ENCODE measurements at places on chromosomes 4 and X.

- no peak for DNase-seq
Observed at GRCh38 chr4:14309431-14309830, 681.9 kb upstream of the BOD1L1 start.

DNA sequence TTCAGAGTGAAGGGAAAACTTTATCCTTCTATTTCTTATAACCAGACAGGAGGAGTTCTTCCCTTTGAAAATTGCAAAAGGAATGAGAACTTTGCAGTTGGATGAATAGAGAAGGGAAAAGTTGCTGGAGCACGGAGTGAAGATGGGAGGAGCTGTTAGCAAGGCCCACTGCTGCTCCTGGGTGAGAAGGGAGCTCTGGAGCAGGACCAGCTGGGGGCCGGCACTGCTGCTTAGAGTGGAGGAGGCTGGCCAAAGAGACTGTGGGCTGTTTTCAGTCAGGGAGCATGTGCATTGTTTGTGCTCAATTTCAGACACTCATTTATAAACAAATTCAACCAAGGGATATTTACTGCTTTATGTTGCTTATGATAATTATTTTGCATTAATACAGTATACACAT lies 164.2 kb downstream of the STIM2 start:
- no peak for DNase-seq

GRCh38 chr4:93759506-93759905 lies 69.0 kb upstream of the ATOH1 start:
- DNase-seq = no peak

GRCh38 chr4:174457468-174457867 lies 64.8 kb downstream of the HPGD start:
- no peak for DNase-seq

GRCh38 chr4:56671860-56672259 lies 9.2 kb downstream of the HOPX start:
- no peak for DNase-seq

DNA sequence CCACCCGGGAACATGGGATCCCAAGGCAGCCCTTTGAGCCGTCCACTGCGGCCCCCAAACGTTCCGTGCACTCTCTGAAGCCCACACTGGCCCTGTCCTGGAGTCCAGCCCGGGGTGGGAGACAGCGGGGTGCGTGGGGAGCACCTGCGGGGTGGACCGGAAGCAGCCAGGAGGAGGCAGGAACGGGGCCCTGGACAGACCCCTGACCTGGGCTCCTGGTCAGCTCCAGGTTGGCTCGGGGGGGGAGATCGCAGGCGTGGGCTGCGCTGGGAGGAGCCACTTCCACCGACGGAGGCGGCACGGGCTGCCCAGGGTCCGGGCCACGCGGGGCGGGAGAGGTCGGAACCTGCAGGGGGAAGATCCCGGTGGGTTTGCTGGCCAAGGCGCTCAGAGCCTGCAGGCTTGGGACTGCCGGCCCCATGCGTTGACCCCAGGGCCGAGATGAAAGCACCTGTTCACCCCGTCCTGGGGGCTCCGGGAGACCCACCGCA lies 5.7 kb upstream of the PLCXD1 start:
- no peak for DNase-seq

DNA sequence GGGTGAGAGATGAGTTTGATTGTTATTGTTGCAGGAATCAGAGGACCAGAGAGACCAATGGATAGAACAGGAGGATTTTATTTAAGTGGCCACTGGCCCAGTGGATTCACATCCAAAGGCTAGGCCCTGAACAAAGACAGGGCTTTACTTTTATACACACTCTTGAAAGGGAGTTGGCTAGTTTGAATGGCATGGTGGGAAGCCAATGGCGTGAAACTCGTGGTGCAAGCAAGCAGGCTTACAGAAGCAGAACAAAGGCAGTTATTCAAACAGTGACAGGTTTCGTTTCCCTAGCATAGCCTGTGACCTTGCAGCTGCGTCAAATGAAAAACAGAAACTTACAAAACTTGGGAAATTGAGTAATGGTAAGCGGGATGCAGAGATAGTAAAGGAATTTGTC lies 110.2 kb upstream of the PRDX4 start:
- DNase-seq = no peak

- no peak for DNase-seq
Observed at GRCh38 chr4:156101571-156101970, 147.9 kb upstream of the CTSO start.

DNA sequence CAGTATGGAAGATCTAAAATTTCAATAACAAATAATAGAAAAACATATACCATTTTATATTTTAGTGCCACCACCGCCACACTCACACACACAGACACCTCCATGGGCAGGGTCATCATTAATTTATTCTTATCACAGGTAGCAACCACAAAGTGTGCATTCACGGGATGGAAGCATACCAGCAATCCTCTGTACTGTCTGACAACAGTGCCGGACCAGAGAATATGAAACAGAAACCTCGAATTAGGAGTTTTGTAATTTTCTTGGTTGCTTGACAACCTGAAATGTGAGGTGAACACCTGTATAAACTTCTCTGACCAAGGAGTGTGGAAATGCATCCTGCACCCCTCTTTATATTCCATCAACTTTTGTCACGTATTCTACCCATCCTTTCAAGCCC lies 213.9 kb upstream of the KCNIP4 start:
- DNase-seq = no peak

DNA sequence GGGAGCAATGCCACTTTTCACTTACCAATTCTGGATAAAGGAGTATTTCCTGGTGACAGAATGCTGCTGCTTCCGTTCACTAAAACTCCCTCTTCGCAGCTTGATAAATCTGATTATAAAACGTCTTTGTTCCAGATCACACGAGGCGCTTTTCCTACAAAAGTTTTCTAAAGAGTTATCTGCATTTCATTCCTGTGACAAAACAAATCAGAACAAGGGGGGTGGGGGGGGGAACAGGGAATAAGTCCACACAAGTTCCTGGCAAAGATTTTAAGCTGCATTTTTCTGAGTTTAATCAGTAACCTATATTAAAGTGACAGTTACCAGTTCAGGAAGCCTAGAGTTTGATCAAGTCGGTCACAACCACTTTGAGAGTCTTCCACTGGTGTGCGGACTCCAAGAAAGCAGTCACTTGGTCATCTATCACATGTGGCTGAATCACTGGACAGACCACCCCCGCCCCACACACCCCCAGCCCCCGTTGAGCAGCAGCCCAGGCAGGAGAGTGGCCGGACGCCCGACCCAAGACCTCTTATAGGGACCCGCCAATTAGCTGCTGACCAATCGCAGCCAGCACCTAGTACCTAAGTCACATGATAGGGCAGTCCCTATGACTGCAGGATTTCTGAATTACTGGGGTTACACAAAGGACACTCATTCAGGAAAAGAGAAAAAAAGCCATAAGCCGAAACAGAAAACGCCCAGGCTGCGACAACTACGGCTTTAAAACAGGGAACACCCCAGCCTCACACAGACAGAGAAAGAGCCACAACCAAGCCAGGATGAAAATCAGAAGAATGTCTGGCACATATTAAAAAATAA lies 569.3 kb upstream of the DIPK2B start:
- peak; percentile 79 for DNase-seq

DNA sequence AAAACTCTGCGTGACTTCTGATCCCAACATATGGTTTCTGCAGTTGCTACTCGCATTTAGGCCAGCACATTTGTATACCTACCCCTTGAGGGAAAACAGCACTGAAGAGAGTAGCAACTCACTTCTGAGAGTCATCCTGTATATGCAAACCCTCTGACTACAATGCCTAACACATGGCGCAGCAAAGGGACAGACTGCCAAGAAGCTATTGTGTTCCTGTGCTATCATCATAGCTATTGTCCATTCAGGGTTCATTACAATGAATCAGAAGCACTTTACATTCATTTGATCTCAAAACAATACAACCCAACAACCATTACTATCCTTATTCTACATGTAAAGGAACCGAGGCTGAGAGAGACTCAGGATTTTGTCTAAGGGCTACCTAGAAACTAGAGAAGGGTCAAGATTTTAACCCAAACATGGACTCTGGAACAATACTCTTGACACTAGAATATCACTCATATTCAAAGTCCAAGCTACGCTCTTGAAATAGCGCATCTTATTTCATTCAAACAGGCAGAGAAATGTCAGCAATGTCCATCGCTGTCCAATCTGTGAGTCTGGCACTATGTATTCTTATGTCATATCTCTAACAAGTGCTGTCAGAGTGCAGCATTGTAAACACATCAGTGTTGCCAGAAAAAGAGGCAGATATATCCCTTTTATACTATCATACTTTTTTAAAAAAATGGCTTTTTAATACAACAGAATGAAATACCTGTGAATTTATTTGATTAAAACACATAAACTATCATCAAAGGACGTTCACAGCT lies 173.6 kb downstream of the CORIN start:
- DNase-seq = no peak

DNA sequence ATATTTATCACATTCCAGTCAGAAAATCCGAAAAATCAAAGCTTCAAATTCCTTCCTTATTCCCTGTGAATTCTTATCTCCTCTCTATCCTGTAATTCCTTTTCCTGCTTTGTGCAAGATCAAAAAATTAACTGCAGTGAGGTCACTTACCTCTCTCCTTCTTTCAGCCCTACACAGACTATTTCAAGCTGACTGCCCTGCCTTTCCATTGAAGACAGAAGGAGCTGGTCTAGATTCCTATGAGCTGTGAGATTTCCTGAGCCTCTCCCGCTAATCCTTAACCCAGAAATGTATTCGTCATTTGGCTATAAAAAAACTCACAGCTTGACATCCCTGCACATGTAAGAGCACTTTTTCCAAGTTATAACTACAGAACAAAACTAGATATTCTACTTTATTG lies 26.6 kb downstream of the TRIML2 start:
- no peak for DNase-seq

GRCh38 chrX:11431786-11432185 lies 138.6 kb downstream of the AMELX start:
- no peak for DNase-seq

DNA sequence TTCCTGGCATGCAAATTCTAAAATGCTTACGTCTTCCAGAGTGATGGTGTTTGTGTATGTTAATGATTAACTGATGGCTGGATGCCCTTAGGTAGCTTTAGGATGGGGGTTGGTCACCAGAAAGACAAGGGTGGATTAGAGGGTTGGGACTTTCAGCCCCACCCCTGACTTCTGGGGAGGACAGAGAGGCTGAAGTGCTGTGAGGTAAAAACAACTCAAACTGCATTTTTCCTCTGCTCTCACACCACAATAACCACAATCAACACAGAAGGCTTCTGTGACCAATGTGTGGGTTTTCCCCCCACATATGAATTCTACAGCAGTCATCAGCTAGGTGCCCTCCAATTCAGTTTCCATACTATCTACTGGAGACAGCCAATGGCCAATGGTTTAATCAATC lies 18.7 kb upstream of the DDIT4L start:
- DNase-seq = no peak

- DNase-seq = no peak
Observed at GRCh38 chr4:9867751-9868425, 86.5 kb downstream of the DRD5 start.

GRCh38 chr4:149884046-149884445 lies 68.4 kb upstream of the IQCM start:
- no peak for DNase-seq

DNA sequence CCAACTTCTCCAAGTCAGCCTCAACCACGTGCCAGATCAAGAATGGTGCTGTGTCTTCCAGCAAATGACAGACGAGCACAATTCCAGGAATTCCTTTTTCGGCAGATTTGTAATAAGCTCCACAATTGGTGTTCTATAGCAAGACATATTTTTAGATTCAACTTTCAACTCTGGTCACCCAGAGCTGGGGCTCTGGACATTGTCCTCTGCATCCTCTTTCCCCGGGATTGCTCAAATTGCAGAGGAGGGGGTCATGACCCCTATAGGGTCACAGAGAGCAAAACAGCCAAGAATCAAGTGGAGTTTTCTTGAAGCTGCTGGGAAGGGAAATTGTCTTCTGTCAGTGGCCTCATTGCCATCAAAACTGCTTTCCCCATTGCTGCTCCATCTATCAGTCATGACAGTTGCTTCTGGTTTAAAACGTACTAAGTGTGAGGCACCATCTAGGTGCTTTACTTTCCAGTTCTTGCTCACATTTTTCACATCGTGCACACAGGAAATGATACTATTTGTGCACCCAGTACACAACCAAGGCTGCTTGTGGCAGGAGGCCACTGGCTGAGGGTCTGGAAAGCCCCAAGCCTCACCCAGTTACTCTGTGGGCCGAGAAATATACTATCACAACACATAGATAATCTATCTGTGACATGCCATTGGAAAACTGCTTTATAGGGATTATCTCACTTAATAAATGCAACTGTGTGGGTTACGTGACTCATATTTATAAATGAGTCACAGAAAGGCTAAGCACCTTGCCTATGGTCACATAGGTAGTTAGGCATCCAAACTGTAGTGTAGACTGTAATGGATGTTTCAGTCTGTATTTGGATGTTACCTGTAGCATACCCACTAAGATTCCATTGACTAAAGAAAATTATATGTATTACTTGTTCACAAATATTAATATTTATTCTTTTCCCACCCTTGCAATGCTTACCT lies 91.7 kb upstream of the PHOX2B start:
- DNase-seq = no peak

- DNase-seq = no peak
Observed at GRCh38 chr4:148634476-148634875, 192.3 kb upstream of the NR3C2 start.

- no peak for DNase-seq
Observed at GRCh38 chr4:164169591-164169990, 584.3 kb upstream of the SMIM31 start.

GRCh38 chr4:64617800-64618199 lies 208.6 kb upstream of the TECRL start:
- no peak for DNase-seq

GRCh38 chrX:41921492-41922430 lies 1.6 kb downstream of the CASK start:
- DNase-seq = no peak

DNA sequence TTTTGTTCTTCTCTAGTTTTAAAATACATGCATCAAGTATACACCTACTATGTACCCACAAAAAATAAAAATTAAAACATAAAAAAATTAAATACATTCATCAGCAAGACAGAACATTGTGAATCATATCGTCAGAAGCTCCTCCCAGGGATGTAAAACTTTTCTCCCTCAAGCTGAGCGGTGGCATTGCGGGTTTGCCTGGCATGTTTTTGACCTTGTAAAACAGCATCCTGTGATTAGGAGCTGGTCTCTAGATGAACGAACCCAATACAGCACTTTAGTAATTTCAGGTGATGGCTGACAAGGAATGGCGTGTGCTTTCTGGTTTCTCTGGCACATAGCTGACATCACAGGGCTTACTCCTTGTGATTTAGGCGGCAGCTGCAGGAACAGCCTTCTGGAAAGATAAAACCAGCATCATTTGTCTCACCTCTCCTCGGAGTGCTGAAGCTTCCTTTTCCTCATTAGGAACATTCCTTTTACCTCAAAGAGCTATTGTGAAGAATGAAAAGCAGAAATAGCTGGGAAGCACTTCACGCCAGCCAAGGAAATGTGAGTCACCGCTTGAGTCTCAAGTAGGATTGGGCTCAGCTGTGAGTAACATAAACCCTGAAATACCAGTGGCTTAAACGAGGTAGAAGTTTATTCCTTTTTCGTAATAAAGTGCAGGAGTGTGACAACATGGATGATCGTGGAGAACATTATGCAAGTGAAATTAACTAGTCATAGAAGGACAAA lies 44.3 kb downstream of the NYX start:
- DNase-seq = no peak

GRCh38 chr4:41111791-41112190 lies 102.6 kb downstream of the APBB2 start:
- DNase-seq = no peak

Data from left forelimb (tissue), 1 donor.